ENCODE measurements at places on chromosomes 5 and 9. TPM values are rescaled to one million over a fixed set of nuclear protein-coding genes. Genes with fewer than 3 reads are reported as not detected.

GRCh38 chr5:171093598-171093997, 215.4 kb upstream of the TLX3 start:
- DNase-seq, result no peak

GRCh38 chr5:107592515-107592914, 78.2 kb downstream of the EFNA5 start:
- DNase-seq, result no peak

- no peak for DNase-seq
Observed at GRCh38 chr9:96113032-96113431, 188.9 kb downstream of the HSD17B3 start.

Gene GPR21
- total RNA-seq, result 0.11 TPM

Gene DOCK2
- 6.1 TPM for total RNA-seq

Gene NDUFAF2
- total RNA-seq, result 36.5 TPM

Gene IPO11
- total RNA-seq, result 29.3 TPM
